Natural killer cell treated with Interleukin-12 subunit alpha and Interleukin-12 subunit beta and Interleukin-15 and Interleukin-18, amount 100 ng/mL, for 72 hours (primary cell): ENCODE measurements at places on chromosomes 2 and 18.

GRCh38 chr2:23824777-23825212 is 102.1 kb downstream of the ATAD2B start:
- DNase-seq = no peak

DNA sequence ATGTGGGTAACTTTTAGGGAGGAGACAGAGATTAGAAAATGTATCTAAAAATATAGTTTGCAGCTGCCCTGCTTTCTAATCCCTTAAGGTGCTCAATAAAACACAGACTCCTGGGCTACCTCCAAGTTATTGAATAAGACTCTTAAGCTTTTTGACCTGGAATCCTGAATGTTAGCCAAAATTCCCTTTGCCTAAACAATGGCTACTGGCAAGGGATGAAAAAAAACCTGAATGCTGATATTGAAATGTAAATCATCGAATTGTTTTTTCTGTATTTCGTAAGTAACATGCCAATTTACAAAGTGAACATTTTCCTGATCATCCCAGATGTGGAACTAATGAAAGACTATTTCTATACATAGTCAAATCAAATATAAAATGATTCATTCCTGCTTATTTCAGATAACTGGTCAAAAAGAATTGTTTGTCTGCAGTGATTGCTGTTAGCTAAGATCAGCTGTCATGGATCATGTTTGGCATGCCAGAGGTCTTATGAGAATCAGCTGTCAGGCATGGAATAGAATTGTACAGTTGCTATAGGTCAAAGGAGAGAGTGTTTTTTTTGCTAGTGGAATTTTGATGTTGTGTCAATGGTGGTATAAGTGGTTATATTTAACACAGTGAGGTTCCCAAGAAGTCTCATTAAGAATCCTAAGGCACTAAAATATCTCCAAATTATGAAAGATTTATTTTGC is 363.6 kb upstream of the CWC22 start:
- DNase-seq = no peak

GRCh38 chr18:9771977-9772660 is 64.0 kb downstream of the RAB31 start:
- no peak for DNase-seq

DNA sequence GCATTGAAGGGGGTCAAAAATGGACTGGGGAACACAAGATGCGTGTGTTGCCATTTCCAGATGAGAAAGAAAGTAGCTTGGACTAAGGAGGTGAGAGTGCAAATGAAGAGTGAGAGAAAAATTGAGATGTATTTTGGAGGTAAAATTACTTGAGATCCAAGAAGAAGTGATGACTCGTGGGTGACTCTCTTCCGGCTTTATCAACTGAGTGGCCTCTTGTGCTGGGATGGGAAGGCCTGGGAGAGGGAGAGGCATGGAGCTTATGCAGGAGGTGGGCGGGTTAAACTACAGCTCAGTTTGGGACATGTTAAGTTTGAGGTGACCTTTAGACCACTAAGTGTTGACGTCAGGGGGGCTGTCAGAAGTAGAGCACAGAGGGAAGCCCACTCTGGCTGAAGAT is 34.9 kb downstream of the SULT1C2 start:
- DNase-seq = no peak

GRCh38 chr2:8022908-8023640 is 658.8 kb upstream of the ID2 start:
- DNase-seq = no peak

DNA sequence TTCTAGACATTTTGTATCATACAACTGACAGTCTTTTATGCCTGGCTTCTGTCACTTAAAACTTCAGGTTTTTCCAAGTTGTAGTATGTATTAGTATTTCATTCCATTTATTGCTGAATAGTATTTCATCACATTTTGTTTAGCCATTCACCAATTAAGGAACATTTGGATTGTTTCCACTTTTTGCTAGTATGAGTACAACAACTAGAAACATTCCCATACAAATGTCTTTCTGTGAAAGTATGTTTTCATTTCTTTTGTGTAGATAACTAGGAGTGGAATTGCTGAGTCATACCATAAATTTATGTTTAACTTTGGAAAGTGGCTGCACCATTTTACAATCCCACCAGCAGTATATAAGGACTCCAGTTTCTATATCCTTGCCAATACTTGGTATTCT is 135.9 kb downstream of the ATAD2B start:
- DNase-seq = no peak

DNA sequence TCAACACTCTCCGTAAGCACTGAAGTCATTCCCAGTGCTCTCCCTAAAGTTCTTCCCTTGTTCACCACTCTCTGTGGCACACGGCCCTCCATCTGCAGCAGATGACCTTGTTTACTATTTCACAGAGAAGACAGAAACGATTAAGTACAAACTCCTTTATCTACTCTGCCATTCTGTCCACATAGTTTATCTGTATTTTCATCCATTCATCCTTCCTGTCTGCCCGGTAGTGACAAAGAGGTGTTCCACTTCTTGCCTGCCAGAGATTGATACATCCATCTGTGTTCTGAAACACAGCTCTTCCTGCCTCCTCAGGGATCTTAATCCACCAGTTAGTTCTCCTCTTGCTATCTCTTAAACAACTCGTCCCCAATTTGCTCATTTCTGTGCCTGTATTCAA is 77.9 kb upstream of the CD226 start:
- no peak for DNase-seq

- no peak for DNase-seq
Measured at GRCh38 chr2:165655661-165656060, 138.4 kb downstream of the GALNT3 start.

DNA sequence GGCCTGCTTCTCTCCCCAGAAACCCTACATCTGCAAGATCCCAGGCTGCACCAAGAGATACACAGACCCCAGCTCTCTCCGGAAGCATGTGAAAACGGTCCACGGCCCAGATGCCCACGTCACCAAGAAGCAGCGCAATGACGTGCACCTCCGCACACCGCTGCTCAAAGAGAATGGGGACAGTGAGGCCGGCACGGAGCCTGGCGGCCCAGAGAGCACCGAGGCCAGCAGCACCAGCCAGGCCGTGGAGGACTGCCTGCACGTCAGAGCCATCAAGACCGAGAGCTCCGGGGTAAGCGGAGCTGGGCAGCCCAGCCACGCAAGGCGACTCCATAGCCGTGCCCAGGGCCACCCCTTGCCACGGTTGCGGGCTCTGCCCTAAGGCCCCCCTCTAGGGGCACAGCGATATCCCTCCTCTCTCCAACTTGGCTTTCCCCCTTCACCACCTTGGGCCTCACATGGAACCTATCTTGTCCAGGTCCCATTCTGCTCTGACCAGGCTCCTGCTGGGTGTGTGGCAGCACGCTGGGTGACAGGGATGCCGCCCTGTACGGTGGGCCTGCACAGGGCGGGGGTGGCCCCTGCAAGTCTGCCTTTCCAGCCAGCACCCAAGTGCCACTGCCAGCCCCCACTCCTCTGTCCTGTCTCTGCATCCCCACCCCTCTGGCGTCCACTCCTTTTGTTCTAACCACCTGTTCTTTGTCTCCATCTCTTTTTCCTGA is 248.9 kb downstream of the GLI2 start:
- no peak for DNase-seq

GRCh38 chr2:144519934-144520731 is at the start of gene ZEB2:
ZEB2 (minus strand) TSS chr2:144520119; CDS start chr2:144517350, 2,769 bp downstream.
- DNase-seq = no peak

GRCh38 chr2:65220432-65221131 is 7.0 kb upstream of the ACTR2 start:
- no peak for DNase-seq

DNA sequence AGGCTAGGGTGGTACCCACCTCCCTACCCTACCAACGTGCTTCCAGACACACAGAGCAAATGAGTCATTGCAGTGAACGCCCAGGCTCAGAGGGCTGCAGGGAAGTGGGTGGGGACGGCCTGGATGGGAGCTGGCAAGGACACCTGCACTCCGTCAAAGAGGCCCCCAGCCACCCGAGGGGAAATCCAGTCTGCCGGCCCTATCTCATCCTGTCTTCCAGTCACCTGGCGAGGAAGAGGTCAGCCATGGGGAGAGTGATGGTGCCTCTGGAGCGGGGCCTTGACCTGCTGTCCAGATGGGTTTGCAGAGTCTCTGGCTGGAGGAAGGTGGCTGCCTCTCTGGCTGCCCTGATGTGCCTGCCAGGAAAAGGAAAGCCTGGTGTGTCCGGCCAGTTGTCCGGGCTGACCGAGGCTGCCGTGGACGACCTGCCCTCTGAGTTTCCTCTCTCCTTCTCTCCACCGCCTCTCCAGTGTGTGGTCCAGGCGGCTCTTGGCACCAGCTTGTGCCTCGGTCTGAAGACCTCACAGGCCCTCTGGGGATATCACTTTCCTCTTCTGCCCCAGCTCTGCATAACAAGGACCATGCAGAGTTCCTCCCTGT is 209.7 kb upstream of the COPS8 start:
- no peak for DNase-seq

- DNase-seq = no peak
Measured at GRCh38 chr2:222577341-222577740, 78.6 kb downstream of the FARSB start.

GRCh38 chr2:23283653-23284052 is 101.3 kb upstream of the KLHL29 start:
- DNase-seq = no peak

- no peak for DNase-seq
Measured at GRCh38 chr2:230947908-230948365, 22.9 kb upstream of the GPR55 start.

GRCh38 chr18:54165450-54165849 is 59.0 kb downstream of the MBD2 start:
- DNase-seq = no peak

DNA sequence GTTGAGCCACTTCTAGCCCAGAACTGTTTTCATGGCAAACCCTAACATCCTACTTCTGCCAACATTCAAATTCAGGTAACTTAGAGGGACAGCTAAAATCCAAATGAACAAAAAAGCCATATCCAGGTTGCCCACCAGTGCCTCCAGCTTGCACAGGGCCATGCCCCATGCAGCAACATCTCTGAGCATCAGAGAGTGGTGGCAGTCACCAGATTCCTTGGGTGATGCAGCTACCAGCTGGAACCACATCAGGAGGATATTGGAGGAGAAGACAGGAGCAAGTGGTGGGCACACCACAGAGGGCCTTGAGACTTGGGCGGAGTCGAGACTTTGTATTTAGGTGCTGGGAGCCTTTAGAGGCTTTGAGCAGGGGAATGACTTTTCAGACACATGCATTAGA is 50.5 kb downstream of the SDC1 start:
- no peak for DNase-seq

- no peak for DNase-seq
Measured at GRCh38 chr2:113672326-113672932, 45.4 kb downstream of the RABL2A start.

DNA sequence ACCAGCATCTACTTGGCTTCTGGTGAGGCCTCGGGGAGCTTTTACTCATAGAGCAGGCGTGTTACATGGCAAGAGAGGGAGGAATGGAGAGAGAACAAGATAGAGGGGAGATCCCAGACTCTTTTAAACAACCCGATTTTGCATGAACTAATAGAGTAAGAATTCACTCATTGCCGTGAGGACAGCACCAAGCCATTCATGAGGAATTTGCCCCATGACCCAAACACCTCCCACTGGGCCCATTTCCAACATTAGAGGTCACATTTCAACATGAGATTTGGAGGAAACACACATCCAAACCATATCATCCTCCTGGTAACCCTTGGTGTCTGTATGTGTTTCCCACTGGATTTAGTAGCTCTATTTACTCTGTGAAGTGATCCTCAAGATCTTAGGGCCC is 249.9 kb upstream of the SP5 start:
- DNase-seq = no peak

- DNase-seq = no peak
Measured at GRCh38 chr2:201342923-201343322, 14.2 kb downstream of the FLACC1 start.

DNA sequence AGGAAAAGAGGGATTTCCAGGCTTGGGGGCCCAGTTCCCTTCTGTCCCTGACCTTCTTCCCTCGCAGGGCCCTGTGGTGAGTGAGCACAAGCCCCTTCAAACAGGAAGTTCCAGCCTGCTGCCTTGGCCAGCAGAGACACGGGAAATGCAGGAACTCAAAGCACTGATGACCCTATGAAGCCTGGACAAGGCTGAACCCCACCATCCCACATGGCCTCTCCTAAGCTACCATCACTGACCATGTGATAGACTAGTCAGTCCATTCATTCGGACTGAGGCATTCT is 196.4 kb downstream of the TNS1 start:
- no peak for DNase-seq

GRCh38 chr2:68388358-68388757 is 23.3 kb downstream of the PLEK start:
- DNase-seq = no peak

DNA sequence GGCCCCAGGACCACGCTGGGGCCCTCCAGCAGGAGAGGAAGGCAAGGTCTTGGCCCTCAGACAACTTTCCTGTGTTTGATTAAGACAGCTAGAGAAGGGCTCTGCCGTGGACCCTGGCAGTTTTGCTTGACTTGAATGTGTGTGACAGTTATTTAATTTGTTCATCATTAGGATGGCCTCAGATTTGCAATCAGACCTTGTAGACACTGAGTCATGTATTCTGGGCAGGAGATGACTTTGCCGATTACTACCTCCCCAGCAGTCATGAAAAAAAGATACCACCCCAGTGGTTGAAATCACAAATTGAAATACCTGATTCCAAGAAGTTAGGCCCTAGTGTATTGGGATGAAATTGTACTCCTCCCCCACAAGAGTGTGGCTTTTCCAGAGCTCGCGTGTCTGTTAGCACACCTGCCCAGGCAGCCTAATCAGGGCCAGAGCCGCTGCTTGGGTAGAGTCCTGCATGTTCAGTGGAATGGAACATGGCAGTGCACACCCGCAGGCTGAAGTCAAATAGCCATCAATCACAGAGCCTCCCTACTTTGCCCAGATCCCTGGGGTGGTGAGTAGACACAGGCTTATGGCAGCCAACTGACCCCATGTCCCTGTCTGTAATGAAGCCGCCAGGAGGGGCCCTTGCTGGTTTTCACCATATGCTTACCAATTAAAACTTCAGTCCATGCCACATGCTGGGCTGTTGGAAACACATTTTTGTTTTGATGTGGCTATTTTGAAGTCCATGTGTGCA is 122.5 kb downstream of the TPGS2 start:
- DNase-seq = no peak

- no peak for DNase-seq
Measured at GRCh38 chr18:25563346-25563745, 211.4 kb upstream of the ZNF521 start.

GRCh38 chr2:207150284-207150683 is 15.5 kb downstream of the KLF7 start:
- no peak for DNase-seq

- no peak for DNase-seq
Measured at GRCh38 chr18:44051026-44051425, 629.7 kb upstream of the SETBP1 start.

GRCh38 chr2:26562811-26563645 is 78.1 kb downstream of the CIB4 start:
- peak; percentile 50 for DNase-seq

GRCh38 chr2:16225545-16225944 is 285.2 kb downstream of the MYCN start:
- no peak for DNase-seq
